T-helper 2 cell treated with Interferon-gamma antibody and Interleukin-4, amounts not matched to agents 100 ng/mL and 5 ng/mL, for 36 hours (primary cell): ENCODE measurements at places on chromosomes 11 and 22. TPM values are rescaled to one million over a fixed set of nuclear protein-coding genes. Genes with fewer than 3 reads are reported as not detected.

The APOC3 gene
- not detected in 2 replicates for total RNA-seq

The SYT9 gene
- total RNA-seq: not detected in 2 replicates

The APOA4 gene
- not detected in 2 replicates for total RNA-seq

The MS4A7 gene
- total RNA-seq: not detected in 2 replicates

The CARD16 gene
- 61.6 and 65.3 TPM in 2 replicates for total RNA-seq

The CSTPP1 gene
- 17.4 and 17.8 TPM in 2 replicates for total RNA-seq

The MGAT3 gene
- total RNA-seq: 1.5 and 2.1 TPM in 2 replicates

The OR52I2 gene
- not detected in 2 replicates for total RNA-seq

The UPB1 gene
- 0.09 and 0.16 TPM in 2 replicates for total RNA-seq

The STIM1 gene
- 90.9 and 93.1 TPM in 2 replicates for total RNA-seq

The RAB3IL1 gene
- total RNA-seq: not detected in 2 replicates

The NRGN gene
- 5.7 and 5.8 TPM in 2 replicates for total RNA-seq

The SUSD2 gene
- 0.59 and 0.89 TPM in 2 replicates for total RNA-seq

The GRK3 gene
- 40.6 and 45.0 TPM in 2 replicates for total RNA-seq

The CTSD gene
- 118 and 121 TPM in 2 replicates for total RNA-seq

The USP2 gene
- 0.41 and 0.57 TPM in 2 replicates for total RNA-seq

The KCNJ11 gene
- 1.5 and 2.0 TPM in 2 replicates for total RNA-seq

The MS4A6E gene
- not detected in 2 replicates for total RNA-seq

The MS4A15 gene
- total RNA-seq: not detected in 2 replicates

The OR8K1 gene
- total RNA-seq: not detected in 2 replicates

The IRF7 gene
- 50.9 and 55.3 TPM in 2 replicates for total RNA-seq

The CEP126 gene
- total RNA-seq: 1.0 and 1.2 TPM in 2 replicates

The SLC22A25 gene
- not detected in 2 replicates for total RNA-seq

The OR51B2 gene
- total RNA-seq: not detected in 2 replicates

The LRRC32 gene
- 10.8 and 11.4 TPM in 2 replicates for total RNA-seq

The GGTLC2 gene
- total RNA-seq: not detected in 2 replicates

The C11orf21 gene
- 39.5 and 40.8 TPM in 2 replicates for total RNA-seq
